ENCODE measurements at places on chromosomes 12 and 14. TPM values are rescaled to one million over a fixed set of nuclear protein-coding genes. Genes with fewer than 3 reads are reported as not detected.

SOAT2 gene
- 1.2 TPM for total RNA-seq

DYRK2 gene
- 32.3 TPM for total RNA-seq

TAS2R46 gene
- total RNA-seq, result 1.6 TPM

FGF23 gene
- not detected for total RNA-seq

UTP20 gene
- total RNA-seq, result 17.5 TPM

HVCN1 gene
- total RNA-seq, result 4.5 TPM

SLC6A15 gene
- total RNA-seq, result not detected

RTN1 gene
- total RNA-seq, result not detected

KRT72 gene
- total RNA-seq, result not detected
